Ovary (tissue), 10 donors: ENCODE measurements at places on chromosomes 7 and 10. TPM values are rescaled to one million over a fixed set of nuclear protein-coding genes. Genes with fewer than 3 reads are reported as not detected.

Gene PRLHR
- total RNA-seq = not detected

Gene NPVF
- not detected for total RNA-seq

Gene MUC3A
- total RNA-seq = 0.72 TPM

Gene OR13A1
- total RNA-seq = not detected

Gene BLNK
- 2.2 TPM for total RNA-seq

Gene GHRHR
- not detected for total RNA-seq

Gene HYCC1
- total RNA-seq = 25.9 TPM

Gene GCK
- 1.1 TPM for total RNA-seq

Gene ANKRD2
- not detected for total RNA-seq
